ENCODE measurements at places on chromosomes 1 and 21.

- DNase-seq: no peak
Observed at GRCh38 chr1:82091729-82092128, 291.0 kb downstream of the ADGRL2 start.

- DNase-seq: no peak
Observed at GRCh38 chr1:92478393-92478792, 8.3 kb downstream of the GFI1 start.

GRCh38 chr1:100443811-100444571 is 91.7 kb downstream of the CDC14A start:
- peak; percentile 52 for DNase-seq

- DNase-seq: no peak
Observed at GRCh38 chr1:196677781-196678509, 26.1 kb downstream of the CFH start.

DNA sequence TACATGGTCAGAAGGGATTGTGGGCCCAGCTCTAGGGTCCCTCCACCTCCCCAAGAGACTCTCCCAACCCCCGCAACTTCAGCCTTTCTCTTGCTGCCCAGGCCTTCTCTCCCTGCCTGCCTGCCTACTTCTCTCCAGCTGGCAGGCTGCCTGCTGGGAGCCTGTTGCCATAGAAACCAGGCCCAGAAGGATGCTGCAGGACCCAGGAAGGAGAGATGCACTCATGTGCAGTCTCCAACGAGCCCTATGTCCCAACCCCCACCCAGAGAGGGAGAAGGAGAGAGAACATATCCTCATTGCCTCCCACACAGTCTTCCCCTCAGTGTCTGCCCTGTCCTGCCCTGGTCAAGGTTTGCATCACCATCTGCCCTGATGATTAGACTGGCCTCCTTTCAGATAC is 10.8 kb upstream of the SMIM12 start:
- no peak for DNase-seq

GRCh38 chr1:151849126-151849525 is 4.4 kb downstream of the THEM5 start:
- DNase-seq: no peak

GRCh38 chr1:149966405-149966804 is 29.7 kb upstream of the MTMR11 start:
- no peak for DNase-seq

- no peak for DNase-seq
Observed at GRCh38 chr1:38576241-38576640, 283.3 kb downstream of the RRAGC start.

GRCh38 chr1:31658721-31659120 is 14.0 kb upstream of the PEF1 start:
- DNase-seq: no peak

GRCh38 chr1:188476606-188477005 is 1647.9 kb downstream of the PLA2G4A start:
- no peak for DNase-seq

DNA sequence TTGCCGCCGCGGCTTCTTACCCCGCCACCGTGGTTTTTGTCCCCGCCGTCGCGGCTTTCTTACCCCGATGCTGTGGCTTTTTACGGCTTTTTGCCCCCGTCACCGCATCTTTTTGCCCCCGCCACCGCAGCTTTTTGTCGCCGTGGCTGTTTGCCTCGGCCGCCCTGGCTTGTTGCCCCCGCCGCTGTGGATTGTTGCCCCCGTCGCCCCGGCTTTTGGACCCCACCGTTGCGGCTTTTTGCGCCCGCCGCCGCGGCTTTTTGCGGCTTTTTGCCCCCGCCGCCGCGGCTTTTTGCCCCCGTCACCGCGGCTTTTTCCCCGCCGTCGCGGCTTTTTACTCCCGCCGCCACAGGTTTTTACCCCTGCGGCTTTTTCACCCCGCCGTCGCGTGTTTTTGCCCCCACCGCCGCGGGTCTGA is 3934.3 kb downstream of the SRGAP2C start:
- no peak for DNase-seq

- DNase-seq: no peak
Observed at GRCh38 chr1:226938903-226939437, 1.1 kb upstream of the COQ8A start.

GRCh38 chr1:9249534-9250410 is 15.2 kb downstream of the H6PD start:
- DNase-seq: peak; percentile 55

- no peak for DNase-seq
Observed at GRCh38 chr1:67609577-67610341, 75.2 kb upstream of the GADD45A start.

DNA sequence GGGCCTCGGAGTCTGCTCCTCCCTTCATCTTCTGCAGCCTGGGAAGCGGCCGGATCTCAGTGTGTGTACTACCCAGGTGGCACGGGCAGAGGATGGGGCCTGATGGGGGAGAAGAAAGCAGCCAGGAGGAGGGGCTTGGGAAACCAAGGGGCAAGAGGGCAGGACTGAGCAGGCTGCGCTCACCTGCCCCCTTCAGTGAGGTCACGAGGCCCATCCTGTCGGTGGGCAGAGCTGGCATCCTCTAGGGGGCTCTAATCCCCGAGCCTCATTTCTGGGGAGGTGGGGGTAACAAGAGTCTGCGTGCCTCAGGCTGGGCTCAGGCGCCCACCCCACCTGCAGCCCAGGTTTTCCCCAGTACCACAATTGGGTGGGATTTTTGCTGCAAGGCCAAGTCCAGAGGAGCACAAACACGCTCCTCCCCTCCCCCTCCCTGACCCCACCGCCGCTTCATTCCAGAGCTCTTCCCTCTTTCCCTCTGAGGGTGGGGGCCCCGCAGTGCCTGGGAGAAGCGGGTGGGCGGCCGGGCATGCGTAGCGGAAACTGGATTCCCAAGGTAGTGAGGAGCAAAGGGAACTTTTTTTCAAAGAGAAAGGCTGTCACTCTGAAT is 1.8 kb upstream of the WNT3A start:
- no peak for DNase-seq

DNA sequence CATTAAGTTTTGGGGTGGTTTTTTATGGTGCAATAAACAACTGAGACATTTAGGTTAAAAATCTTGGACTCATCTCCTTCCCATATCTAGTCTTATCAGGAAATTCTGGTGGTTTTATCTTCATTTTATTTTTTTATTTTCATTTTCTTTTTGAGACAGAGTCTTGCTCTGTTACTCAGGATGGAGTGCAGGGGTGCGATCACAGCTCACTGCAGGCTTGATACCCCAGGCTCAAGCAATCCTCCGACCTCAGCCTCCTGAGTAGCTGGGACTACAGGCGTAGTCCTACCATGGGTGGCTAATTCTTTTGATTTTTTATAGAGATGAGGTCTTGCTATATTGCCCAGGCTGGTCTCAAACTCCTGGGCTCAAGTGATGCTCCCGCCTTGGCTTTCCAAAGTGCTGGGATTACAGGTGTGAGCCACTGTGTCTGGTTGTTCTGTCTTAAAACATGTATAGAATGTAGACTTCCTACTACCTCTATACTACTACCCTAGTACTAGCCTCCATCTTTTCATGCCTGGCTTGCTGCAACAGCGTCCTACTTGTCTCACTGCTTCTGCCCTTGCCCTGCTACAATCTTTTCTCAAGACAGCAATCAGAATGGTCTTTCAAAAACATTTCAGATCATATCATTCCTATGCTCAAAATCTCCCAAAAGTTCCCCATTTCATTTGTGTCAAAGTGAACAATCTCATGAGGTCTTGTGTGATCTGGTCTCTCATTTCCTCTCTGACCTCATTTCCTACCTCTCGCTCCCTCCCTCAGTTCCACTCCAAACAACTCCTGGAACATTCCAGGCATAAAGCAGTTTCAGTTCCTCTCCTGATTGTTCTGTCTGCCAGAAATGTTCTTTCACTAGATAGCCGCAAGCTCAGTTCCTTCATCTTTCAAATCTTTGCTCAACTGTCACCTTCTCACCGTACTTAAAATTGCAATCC is 5.9 kb upstream of the FCGR2A start:
- DNase-seq: no peak

DNA sequence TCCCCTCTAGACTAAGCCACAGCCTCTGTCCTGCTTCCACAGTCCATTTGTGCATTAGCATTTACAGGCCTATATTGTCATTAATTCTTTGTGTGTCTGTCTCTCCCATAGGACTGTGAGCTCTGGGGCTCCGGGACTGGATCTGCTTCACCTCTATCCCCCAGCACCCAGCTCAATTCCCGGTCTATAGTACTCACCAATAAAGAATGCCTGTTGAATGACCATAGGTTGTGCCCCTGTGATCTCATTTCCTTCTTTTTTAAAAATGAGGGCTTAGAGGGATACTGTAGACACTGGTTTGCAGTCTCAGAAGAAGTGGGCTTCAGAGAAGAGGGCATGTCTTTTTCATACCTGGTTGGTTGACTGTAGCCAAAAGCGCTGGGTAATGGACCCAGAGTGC is 8.8 kb upstream of the POU3F1 start:
- DNase-seq: no peak

DNA sequence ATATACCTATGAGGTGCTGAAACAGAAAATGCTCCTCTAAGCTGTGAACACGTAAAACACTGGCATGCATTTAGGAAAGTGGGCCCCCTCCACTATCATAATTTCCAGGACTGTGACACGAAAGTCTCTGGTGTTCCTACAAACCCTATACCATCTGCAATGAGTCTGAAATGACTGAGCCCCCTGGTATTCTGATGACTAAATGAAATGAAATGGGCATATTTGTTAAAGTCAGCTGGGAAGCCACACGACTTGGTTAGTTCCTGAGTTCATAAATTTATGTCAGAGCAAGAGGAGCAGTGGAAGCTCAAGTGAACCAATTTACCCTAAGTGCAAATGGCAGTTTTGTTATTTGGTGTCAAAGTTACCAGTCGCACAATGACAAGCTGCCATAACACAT is 182.3 kb downstream of the KCTD3 start:
- no peak for DNase-seq

DNA sequence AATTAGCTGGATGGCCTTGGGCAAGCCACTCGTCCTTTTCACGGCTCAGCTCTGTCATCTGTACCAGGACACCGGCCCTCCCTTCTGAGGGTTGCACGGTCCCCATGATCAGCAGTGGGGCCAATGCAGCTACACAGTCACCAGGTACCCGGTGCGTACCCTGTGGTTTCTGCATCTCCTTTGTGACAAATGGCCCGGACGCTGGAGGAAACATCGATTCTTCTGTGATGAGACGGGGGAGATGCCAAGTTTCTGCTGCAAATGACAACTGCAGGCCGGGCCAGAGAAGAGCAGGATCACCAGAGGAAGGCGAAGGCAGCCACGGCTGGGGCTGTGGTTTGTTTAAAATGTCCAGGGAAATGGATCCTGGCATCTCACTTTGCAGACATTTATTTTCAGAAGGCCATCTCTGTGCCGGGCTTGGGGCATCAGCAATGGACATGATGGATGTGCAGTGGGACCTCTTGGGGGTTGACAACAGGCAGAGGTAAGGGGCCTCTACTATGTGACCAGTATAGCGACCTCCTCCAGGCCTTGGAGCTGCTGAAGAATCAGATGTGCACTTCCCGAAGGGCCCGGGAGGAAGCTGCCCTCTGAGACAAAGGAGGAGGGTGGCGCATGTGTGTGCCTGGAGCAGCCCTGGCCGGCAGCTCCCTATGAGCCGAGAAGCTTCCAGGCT is 221.9 kb upstream of the C1orf174 start:
- DNase-seq: no peak

DNA sequence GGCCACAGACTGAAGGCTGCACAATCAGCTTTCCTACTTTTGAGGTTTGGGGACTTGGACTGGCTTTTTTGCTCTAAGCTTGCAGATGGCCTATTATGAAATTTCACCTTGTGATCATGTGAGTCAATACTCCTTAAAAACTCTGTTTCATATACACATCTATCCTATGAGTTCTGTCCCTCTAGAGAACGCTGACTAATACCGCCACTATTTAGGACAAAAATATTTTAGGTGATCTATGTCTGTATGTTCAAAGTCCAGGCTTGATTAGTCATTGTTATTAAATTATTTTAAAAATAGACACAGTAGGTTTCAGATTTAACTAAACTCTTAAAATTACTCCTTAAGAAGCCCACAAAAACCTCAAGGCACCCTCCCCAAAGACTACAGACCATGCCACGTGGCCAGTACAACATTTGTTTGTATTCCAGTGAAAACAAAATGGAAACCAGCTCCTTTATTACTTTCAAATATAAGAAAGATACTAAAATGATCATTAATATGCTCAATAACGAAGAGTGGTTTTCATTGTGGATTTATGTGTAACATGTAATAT is 63.1 kb downstream of the TMPRSS15 start:
- DNase-seq: no peak

- DNase-seq: no peak
Observed at GRCh38 chr21:40844935-40845334, 2.0 kb downstream of the DSCAM start.

GRCh38 chr1:193676996-193677549 is 490.7 kb upstream of the B3GALT2 start:
- DNase-seq: no peak

DNA sequence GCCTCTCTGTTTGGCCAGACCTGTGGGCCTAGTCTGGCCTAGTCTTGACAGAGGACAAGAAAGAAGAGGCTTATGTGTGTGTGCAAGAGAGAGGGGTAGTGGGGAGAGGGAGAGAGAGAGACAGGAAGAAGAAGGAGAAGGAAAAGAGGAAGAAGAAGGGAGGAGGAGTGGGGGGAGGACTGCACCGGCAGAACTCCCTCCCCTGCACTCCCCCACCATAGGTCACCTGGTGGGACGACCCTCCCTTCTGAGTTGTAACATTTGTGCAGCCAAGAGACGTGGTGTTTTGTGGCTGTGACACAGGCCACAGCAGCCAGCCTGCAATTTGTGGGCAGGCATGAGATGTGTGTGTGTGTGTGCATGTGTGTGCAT is 4.3 kb downstream of the INAVA start:
- DNase-seq: no peak

DNA sequence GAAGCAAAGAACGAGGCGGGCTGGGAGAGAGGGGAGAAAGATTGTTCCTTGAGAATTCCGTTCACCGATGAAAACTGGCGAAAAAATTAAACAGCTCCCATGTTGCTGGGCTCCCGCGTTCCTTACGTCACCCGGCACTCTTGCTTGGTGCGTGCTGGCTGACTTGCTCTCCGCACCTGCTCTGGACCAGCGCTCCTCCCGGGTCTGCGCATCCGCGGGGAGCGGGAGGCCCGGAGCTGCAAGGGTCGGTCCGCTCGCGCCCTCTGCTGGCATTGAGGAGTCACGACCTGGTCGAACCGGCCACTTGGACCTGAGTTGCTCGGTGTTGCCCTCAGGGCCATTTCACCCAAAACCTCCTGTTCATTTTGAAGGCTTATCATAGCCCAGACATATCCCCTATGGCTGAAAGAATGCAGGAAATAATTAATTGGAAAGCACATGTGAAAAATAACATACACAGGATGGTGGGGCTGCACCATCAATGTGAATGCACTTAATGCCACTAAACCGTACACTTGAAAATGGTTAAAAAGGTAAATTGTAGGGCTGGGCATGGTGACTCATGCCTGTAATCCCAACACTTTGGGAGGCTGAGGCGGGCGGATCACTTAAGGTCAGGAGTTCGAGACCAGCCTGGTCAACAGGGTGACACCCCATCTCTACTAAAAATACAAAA is 98.9 kb upstream of the BACE2 start:
- peak; percentile 77 for DNase-seq

GRCh38 chr21:17590430-17590829 is 22.3 kb downstream of the BTG3 start:
- no peak for DNase-seq

- DNase-seq: no peak
Observed at GRCh38 chr1:162421258-162422164, 9.6 kb upstream of the SH2D1B start.
